ENCODE measurements at places on chromosomes 7 and 10.

DNA sequence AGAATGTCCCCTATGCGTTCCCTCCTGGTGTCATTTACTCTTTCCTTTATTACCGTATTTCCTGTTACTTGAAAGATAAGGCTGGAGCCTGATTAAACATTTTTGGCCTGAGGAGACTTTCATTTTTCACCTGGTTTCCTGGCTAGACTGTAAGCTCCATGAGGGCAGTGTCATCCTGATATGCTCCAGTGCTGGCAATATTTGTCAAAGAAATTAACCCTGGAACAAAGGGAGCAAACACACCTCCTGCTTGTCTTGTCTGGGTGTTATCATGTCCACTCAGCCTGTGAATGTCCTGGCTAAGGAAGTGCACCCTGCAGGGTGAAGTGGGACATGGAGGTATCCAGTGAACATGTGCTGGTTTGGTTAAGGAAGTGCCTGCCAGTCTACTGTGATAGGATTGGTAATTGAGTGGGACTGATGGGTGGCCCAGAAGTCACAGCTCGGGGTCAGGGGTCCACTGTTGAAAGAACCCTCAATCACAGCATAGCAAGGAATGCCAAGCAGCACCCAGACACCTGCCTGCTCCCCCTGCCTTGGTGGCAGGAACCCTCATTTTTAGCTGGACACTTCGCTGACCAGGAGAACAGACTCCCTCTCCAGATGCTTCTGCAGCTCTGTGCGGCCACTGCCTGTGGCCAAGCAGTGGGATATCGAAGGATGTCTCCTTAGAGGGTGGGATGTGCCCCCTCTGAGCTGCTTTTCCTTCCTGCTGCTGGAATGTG is 20.9 kb upstream of the PPIA start:
- no peak for DNase-seq

- DNase-seq: no peak
These were observed 35.5 kb downstream of the PPP1R3C start for GRCh38 chr10:91597197-91597881.

- DNase-seq: no peak
These were observed 9.4 kb upstream of the KNDC1 start for GRCh38 chr10:133150656-133151055.

- DNase-seq: no peak
These were observed 21.4 kb downstream of the CREB5 start for GRCh38 chr7:28433699-28434219.

GRCh38 chr7:103988468-103989199 is 824 bp downstream of the RELN start:
- DNase-seq: no peak

DNA sequence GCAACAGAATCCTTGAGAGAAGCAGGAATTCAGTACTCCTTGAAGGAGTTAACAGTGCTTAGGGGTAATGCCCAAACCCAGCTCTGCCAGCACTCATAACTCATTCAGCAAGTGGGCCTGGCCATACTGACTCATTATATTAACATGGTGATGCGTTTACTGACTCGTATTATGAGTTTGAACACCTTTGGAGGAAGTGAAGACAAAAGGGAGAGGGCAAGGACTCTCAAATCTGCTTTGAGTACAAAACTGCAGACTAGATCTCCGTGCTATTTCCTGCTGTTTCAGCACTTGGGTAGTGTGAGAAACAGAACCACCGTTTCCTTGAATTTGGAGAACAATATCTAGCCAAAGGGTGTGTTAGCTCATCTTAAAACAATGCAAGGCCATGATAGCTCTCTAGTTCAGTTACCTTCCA is 30.8 kb downstream of the SLC16A9 start:
- DNase-seq: peak; percentile 15

DNA sequence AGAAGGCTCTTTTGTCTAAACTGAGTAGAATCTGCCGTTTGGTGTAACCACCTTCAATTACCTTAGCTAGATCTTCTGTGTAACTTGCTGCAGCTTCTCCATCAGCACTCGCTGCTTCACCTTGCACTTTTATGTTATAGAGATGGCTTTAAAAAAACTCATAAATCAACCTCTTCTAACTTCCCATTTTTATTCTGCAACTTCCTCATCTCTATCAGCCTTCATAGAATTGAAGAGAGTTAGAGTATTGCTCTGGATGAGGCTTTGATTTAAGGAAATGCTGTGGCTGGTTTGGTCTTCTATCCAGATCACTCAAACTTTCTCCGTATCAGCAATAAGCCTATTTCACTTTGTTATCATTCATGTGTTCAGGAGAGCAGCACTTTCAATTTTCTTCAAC is 1131.9 kb upstream of the CELF2 start:
- no peak for DNase-seq

DNA sequence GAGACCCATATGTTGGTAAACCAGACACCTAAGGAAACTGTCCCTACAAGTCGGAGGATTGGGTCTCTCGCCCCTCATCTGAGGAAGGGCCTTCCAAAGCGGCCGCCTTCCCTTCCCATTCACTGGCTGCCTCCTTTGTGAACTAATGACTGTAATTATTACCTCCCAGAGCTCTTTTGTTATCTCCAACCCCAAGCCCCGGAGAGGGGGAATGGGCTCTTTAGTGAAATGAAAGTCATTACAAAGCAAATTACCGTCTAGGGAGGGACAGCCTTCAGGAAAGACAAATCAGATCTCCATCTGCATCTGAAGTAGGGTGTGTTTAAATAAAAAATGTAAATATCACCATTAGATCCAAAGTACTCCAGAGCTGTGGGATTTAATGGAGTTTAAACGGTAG is 2.6 kb upstream of the GAD2 start:
- DNase-seq: no peak

GRCh38 chr10:44396671-44397191 is 11.8 kb upstream of the CXCL12 start:
- no peak for DNase-seq

GRCh38 chr10:50422259-50422658 is 170.9 kb upstream of the ASAH2 start:
- DNase-seq: no peak

DNA sequence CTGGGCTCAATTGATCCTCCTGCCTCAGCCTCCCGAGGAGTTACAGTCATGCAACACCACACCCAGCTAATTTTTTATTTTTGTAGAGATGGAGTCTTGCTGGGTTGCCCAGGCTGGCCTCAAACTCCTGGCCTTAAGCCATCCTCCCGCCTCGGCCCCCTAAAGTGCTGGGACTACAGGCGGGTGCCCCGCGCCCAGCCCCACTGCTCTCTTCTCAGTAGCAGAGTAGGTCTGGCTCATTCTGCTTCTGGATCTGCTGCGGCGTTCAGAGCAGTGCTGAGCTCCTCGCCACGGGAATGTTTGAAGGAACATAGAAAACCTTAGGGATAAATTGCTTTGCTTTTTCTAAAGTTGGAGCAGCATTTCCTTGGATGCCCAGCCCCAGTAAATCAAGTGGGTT is 27.4 kb downstream of the WIPI2 start:
- no peak for DNase-seq

DNA sequence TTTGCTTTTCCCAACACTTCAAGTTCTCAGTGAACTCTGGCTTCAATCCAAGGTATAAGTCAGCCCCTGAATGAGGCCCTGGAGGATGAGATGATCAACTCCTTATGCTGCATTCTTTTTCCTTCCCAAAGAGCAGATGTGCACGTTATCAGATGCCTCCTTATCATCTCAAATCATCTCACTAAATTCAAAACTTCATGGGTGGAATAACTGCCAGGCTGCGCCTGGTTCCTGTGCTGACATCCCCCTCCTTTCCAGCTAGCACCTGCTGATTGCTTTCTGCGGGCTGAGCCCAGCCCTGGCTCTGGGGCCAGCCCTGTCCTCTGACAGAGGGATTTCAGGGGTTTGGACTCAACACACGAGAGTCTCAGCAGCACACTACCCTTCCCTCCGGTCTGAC is 44.9 kb downstream of the TLL2 start:
- DNase-seq: no peak

DNA sequence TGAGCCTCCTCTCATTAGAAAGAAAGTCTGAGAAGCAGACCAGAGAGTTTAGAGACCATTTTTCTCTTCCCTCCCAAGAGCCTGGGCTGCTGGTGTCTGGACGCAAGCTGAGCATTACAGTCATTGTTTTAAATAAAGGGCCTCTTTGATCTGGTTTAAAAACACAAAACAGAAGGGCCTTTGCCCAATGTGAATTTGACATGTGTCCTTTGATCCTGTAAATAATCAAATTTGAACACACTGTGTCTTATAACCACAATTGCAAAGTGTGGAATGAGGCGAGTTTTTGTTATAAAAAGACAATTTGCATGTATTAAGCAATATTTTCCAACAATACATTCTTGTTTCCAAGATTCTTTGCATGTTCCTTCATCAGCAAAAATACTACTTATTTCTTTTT is 158.5 kb downstream of the C7orf25 start:
- DNase-seq: no peak

DNA sequence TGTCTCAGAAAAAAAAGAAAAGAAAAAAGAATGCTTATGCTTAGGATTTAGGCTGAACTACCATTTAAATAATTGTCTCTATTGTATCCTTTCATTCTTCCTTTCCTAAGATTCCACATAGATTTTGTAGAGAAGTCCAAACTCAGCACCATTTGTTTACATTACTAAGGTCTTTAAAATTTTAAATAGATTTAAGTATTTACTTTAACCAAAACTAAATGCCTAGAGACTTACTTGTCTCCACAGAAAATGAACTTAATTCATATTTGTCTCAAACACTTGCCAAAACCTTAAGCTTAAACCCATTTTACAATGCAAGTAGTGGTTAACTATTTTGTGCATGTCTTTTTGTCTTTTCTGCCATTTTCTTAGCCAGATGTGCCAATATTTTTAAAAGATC is 54.1 kb upstream of the ABI1 start:
- DNase-seq: peak; percentile 6

DNA sequence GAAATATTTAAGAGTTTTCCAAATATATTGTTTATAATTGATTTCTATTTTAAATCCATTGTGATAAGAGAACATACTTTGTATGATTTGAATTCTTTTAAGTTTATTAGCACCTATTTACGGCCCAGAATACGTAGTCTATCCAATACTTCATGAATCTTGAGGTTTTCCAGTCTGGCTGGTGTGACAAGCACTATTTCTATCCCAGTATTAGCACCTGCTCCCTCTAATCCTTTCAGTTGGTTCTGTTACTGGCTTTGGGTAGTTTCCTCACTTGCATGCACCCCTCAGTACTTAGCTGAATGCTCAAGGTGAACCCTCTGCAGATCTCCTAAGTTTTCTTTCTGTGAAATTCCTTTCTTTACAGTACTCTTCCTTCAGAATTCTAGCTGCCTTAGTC is 166.8 kb downstream of the C1GALT1 start:
- DNase-seq: no peak

DNA sequence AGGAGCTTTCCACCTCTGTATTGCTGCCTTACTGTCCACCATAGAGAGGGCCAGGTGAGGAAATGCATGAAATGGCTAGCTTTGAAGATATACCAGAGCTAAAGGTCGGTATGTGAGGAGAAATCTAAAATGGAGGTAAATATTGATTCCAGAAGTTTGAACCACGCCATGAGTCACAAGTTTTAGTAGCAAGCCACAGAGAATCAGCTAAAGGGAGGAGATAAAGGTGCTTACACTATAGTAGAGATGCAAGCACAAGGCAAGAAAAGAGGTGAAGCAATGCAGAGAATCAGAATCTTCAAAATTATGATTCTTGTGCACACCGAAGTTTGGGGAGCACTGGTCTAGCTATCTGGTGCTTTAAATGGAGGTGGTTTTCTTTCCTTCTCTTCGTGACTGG is 3.0 kb upstream of the GSAP start:
- no peak for DNase-seq

GRCh38 chr10:58857251-58857805 is 319.1 kb upstream of the PHYHIPL start:
- peak; percentile 44 for DNase-seq

DNA sequence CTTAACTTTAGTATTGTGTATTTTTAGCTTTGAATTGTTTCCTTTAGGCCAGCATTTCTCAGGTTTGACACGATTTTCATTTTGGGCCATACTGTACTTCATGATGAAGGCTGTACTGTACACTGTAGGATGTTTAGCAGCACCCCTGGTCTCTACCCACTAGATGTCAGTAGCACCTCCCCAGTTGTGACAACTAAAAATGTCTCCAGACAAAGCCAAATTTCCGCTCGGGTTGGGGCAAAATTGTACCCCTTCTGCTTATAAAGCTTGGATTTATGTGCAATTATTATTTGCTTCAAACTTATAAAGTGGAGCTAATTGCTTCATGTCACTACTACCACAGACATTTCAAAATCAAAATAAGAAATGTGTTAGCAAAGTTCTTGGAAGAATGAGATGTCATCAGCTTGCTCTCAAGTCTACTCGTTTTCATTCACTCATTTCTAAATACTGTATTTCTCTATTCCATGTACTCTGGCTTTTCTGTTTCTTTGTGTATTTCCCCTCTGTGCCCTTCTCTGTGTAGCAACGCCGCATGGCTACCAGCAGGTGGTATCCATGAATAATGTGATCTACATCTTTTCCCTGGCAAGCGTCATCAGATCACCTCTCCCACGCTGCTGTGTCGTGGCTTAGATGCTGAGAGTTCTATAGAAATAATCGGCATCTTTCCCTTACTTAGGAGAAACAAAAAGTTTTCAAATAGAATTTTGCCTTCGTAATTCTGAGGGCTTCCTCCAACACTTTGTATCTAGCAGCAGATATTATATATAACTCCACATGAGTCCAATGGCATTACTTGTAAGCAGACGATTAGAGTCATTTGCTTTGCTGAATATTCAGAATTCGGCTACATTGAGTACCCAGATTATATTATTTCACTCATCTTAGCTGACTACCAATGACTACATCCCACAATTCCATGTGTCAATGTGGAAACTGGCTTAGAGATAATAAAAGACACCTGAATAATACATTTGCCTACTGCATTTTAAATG is 47.8 kb upstream of the CALCR start:
- DNase-seq: peak; percentile 22

DNA sequence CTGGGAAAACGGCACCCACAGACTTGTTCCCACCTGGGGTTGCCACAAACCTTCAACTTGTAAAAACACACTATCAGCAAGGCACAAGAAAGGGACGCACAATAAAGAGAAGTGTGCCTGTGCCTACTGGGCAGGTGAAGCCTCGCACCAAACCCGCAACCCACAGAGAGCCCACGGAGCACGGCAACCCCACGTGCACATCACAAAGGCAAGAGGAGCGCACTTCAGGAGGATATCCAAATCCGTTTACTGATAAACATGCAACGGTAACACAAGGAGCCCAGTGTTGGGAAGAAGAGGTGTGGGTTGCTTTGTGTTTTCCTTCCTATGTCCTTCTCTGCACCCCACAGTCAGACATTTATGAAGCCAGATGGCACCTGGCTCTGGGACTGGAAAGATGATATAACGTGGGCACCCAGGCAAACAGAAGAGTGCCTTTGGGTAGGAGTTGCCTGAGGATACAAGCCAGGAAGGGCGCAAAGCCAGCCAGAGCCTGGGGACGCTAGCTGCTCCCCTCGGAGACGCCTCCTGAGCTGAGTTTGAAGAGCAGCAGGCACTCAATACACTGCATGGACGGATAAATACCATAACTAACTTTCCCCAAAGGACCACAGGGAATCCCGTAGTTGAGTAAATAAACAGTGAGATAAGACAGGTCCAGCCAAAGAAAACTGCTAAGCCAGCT is 41.6 kb downstream of the TCERG1L start:
- DNase-seq: no peak

GRCh38 chr10:67789769-67790168 is 48.2 kb downstream of the DNAJC12 start:
- DNase-seq: no peak

- DNase-seq: no peak
These were observed 60.6 kb upstream of the FRMD4A start for GRCh38 chr10:14391342-14391741.
